ENCODE measurements at places on chromosomes 7 and 10.

DNA sequence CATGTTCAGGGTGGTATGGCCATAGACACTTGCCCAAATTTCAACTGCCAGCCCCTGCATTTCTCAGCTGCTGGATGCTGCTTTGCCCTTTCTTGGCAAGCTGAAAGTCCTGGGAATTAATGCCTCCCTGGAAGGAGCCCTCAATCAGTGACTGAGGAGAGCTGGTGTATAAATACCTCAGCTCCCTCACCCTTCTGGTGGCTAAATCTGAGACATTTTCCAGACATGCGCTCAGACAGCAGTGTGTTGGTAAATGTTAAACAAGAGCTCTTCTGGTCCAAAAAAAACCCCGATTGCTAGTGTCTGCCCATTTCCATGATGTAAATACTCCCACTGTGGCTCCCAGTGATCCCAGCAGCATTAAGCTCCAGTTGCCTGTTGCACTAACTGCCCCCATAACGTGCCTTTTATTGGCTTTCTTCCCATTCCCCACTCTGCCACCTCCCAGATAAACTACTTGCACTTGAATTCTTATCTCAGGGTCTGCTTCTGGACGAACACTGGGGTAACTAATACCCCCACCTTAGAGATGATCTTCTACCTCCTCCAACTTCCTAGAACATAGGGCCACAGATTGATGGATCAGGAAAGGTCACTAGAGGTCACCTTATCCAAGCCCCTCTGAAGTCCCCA, 6.7 kb upstream of the MYH16 start:
- DNase-seq = no peak

DNA sequence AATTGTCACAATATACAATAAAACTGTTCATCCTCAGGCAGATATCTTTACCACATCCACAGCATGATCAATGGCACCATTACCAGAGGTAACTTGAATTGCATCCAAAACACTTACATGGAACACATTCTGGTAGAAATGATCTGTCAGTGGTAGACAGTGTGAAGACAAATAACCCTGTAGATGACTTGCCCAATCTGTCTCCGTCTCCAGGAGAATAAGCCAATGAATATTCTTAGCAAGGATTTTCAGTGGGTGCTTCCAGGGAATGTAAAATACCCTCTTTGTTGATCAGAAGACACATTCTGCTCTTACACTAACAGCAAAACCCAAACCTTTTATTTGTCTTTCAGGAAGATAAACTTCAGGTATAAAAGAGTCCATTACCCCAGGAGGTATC, 43.8 kb downstream of the VWC2 start:
- DNase-seq = no peak

DNA sequence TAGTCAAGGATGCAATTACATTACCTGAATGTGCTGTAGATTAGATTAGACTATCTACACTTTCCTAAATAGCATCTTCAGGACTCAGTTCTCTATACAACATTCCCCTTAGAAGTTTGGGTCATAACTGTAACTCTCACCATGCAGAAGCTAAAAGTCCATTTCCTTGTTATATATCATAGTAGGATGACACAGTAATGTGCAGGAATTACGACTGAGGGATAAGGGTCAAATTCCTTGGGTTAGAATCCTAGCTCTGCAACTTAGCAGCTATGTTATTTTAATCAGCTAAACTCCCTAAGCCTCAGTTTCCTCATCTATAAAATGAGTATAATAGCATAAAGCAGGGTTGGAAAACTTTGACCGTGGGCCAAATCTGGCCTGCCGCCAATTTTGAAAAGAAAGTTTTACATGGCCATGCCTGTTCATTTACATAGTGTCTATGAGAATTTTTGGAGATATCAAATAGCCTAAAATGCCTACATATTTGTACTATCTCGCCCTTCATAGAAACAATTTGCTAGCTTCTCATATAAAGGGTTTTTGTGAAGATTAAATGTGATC, 14.8 kb downstream of the NRCAM start:
- DNase-seq = no peak

GRCh38 chr10:103716206-103717160, 138.9 kb downstream of the SH3PXD2A start:
- no peak for DNase-seq

GRCh38 chr10:71806704-71807556, 33.6 kb upstream of the VSIR start:
- no peak for DNase-seq

GRCh38 chr7:44867073-44867995, 18.0 kb downstream of the PURB start:
- no peak for DNase-seq

DNA sequence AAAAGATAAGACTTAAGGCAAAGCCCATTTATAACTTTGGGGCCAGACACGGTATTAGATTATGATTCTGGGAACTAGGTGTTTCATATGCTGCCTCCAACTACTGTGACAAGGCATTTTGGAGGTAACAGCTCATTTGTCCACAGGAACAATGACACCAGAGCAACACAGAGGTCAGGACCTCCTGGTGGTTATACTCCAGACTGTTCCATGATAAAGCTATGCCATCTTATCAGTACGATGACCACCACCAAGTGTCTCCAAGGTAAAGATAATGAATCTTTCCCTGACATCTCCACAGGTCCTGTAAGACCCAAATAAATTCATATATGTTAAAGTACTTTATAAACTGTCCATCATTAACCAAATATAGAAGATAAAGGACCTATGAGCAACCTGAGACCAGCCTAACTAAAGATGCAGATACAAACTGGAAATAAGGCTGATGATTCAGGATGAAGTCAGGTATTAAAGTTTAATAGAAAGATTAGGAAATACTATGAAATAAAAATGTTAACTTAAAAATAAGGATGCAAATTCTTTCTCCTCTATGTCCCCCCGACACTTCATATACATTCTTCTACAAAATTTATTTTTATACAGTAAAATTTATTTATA, 26.2 kb downstream of the CUL2 start:
- DNase-seq = no peak

- no peak for DNase-seq
Measured at GRCh38 chr7:136312592-136312991, 335.4 kb upstream of the MTPN start.

- no peak for DNase-seq
Measured at GRCh38 chr7:103076764-103077163, 1.8 kb downstream of the ARMC10 start.

DNA sequence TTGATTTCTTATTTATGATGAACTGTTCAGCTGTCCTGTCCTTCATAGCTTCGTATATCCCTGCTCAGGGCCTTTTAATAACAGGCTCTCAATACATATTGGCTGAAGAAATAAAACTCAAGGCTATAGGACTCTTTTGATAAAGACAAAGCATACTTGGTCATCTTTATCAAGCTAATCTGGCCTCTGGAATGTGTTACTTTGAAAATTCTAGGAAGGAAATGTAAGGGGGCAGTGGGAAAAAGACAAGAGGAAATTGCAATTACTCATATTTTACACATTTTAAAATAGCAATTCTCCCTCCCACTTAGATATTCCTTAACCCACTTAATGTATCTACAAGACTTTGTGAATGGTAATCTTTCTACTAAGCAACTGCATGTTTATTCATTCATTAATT, 94.3 kb downstream of the OSBPL3 start:
- DNase-seq = no peak

DNA sequence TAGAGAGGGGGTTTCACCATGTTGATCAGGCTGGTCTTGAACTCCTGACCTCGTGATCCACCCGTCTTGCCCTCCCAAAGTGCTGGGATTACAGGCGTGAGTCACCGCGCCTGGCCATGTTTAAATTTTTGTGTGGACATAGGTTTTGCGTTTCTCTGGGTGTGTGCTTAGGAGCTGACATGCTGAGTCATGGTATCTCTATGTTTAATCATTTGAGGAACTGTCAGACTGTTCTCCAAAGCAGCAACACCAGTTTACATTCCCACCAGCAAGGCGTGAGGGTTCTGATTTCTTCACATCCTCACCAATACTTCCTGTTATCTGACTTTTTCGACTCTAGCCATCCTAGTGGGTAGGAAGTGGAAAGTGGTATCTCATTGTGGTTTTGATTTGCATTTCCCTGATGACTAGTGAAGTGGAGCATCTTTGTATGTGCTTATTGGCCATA, 153.7 kb downstream of the DNAJB6 start:
- DNase-seq = peak; percentile 38

GRCh38 chr10:79939969-79940368, 8.9 kb downstream of the SFTPD start:
- no peak for DNase-seq

GRCh38 chr7:81468526-81468925, 301.3 kb downstream of the HGF start:
- DNase-seq = no peak

DNA sequence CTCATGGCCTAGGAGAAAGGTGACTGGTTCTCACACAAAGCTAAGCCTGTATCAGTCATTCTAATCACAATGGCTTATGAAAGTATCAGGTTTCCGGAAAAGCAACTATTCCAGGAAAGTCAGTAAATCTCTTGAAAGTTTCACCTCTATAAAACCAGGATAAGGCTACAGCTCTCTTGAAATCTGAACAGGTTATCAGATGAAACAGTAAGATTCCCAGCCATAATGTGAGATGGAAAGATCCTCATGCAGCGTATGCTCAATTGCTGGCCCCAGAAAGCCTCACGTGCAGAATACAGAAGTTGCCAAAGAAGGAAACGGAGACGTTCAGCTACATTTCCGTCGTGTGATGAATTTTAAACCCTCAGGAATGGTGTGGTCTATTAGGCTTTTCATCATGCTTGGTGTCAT, 90.0 kb downstream of the PFKFB3 start:
- DNase-seq = no peak
